Amniotic stem cell (primary cell): ENCODE measurements at places on chromosomes 1 and 21.

GRCh38 chr1:116764466-116764898 lies 10.3 kb downstream of the CD2 start:
- no peak for DNase-seq

- DNase-seq: no peak
Measured at GRCh38 chr1:90046635-90047034, 51.7 kb downstream of the ZNF326 start.

DNA sequence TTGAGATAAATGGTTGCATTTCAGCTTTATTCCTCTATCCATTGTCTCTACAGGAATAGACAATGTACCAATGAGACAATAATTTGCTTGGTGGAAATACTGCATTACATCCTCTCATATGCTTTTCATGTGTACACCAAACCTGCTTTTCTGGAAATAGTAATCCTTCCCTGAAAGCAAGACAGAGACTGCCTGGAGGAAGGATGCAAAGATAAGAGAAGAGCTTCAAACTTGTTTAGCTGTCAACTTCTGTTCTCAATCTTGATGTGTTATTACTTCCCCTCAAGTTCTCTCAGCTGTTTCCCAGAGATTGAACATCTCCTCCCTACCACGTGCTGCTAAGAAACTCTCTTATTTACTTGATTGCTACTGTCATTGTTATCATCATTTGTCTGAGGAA lies 1125.4 kb upstream of the TMPRSS15 start:
- DNase-seq: no peak

DNA sequence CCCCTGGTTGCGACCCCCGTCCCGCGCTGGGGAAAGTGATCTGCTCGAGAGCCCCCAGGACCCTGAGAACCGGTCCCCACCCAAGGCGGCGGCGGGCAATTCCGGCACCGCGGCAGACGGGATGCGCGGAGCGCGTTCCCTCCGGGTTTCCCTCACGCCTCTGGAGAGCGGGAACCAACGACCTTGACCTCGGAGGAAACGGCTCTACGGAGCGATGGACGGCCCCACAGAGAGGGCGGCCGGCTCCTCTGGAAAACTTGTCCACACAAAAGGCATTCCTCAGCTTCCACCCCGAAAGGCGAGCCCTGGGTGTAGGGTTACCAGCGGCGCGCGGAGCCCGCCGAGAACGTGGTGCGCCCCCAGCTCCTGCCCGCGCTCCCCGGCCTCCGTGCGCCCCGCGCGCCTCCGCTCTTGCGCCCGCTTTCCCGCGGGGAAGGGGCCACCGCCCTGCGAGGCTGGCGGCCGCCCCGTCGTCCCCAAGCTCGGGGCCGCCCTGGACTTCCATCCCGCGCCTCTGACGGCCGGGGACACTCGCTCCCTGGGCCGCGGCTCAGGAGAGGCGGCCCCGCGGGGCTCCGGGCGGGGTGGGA lies 391 bp upstream of the KIAA1614 start:
- DNase-seq: no peak

DNA sequence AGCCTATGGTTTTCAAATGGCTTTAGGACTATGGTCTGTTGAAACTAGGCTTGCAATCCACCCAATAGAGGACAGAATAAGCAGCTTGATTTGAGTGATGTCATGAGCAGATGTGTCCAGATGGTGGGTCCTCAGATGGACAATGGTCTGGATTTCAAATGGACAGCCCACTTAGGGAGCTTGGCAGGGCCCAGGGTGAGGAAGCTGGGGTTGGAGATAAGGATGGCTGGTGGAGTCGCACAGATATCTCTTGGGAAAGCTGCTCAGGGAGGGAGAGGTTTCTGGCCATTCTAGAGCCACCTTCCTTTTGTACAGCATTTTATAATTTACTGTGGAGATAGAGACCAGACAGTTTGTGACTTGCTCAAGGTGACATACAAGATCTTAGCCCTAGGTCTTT lies 55.0 kb downstream of the NFASC start:
- DNase-seq: no peak

GRCh38 chr1:115450501-115451040 lies 112.5 kb upstream of the NGF start:
- DNase-seq: no peak

DNA sequence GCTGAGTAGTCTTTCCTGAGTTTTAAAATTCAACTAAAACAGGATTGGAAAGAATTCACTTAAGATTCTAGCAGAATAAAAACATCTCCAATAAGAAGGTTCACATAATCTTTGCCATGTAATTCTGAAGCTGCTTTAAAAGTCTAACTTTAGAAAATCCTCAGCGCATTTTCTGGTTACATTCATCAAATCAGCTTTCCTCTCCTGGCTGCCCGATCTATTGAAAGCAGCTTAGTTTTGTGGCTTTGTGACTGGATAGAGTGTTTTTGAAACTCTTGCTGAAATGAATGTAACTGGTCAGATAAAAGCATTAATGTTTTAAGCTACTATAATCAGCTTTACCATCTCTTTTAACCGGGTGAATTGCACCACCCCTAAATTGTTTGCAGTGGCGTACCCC lies 66.8 kb downstream of the DOP1B start:
- no peak for DNase-seq

GRCh38 chr1:12453400-12454343 lies 164.3 kb downstream of the DHRS3 start:
- DNase-seq: no peak

DNA sequence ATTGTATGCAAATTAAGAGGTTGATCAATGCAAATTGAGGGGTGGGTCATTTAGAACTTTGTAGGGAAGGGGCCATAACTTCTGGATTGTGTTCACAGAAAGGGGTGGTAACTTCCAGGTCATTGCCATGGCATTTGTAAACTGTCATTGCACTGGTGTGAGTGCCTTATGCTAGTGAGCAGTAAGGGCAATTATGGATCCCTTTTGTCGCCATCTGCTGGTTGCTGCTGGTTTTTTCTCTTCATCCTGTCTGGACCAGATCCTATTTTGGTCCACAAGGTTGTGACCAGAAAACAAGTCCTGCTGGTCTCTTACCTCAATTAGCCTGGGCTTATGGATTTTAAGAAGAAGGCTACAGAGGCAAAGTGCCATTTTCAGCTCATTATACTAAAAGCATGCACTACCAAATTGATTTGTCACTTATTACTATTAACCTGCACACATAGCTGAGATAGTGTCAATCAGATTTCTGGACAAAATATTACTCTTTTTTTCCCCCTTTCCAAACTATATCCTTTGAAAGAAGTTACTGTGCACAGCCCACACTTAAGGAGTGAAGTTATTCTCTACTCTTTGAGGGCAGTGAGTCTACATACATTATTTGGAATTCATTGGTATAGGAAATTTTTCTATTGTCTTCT lies 196.2 kb downstream of the ZC3H11B start:
- DNase-seq: no peak

GRCh38 chr1:10865518-10866320 lies 69.3 kb upstream of the CASZ1 start:
- DNase-seq: no peak

DNA sequence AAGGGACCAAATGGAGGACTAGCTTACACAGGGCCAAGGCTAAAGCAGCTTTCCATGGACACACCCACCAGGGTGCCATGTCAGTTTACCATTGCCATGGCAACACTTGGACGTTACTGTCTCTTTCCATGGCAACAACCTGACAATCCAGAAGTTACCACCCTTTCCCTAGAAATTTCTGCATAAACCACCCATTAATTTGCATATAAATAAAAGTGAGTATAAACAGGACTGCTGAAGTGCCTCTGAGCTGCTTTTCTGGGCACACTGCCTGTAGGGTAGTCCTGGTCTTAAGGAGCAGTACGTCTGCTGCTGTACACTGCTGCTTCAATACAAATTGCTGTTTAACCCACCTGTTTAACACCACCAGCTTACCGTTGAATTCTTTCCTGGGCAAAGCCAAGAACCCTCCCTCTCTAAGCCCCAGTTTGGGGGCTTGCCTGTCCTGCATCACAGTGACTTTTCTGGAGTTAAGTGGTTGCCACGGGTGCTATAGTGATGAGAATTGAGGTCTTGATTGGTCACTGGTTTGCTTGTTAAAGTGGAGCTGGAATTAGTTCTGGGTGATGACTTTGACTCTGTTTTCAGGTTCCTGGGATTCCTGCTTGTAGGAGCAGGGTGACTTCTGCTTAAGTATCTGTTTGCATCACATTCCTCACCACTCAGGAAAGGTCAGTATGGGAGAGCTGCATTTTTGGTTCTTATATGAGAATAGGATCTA lies 83.2 kb downstream of the CLDN17 start:
- no peak for DNase-seq

DNA sequence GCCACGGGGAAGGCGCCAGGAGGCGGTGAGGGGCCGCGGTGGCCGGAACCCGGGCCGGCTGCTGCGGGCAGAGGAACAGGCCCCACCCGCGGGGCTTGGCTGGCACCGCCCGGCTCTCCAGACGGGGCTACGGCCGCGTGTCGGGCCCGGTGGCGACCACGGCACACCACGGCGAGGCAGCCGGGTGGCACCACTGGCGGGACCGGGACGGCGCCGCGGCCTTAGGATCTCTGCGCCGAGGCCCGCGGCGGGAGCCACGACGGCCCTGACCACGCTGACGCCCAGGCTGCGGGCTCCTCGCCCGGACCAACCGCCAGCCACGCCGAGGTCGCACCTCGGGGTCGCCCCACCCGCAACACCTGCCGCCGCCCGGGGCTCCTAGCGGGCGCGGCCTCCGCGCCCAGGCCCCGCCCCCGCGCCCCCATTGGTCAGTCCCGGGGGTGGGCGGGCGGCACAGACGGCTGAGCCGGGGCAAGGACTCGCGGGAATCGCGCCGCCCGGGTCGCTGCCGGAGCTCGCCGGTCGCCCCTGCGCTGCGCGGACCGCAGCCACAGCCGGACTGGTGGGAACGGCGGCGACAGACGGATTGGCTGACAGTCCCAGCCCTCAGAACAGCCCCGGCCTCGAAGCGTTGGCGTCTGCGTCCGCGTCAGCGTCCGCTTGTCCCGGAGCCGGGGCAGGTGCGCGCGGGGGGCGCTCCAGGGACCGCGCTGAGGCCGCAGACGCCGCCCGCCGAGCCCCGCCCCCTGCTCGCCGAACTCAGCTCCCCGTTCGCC lies at the start of gene BMP8A:
Gene BMP8A, plus strand, starts transcription at position 491 of the 776 bp plus-strand sequence. CDS start 356 bp downstream, outside the sequence.
- no peak for DNase-seq

DNA sequence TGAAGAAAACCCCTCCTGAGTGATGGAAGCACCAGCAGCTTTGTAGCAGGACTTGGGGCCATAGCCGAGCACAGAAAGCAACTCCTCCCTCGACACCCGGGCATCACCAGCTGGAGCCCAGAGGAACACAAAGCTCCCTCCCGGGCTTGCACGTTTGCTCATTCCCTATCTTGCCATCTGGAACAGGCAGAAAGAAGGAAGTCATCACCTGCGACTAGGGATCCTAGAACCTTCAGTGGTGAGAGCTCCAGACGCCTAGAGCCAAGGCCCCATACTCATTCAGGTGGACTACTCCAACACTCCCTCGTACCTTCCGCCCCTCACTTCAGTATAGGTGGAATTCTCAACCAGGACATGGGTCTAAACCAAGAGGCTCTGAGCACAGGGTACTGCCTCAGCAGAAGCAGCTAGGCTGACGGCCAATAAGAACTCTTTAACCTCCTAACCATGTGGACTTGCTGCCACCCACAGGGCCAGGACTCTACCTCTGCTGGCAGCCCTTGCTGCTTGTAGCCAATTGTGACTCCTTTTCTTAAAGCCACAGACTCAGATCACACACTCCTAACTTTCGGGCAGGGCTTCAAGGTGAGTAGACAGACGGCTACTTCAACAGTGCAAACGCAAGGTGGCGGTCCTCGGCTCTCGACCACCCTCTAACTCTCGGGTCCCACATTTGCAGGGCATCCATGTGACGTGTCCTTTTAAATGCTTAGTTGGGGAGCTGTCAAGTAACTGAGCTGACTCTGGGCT lies 65.4 kb downstream of the NPHP4 start:
- no peak for DNase-seq

GRCh38 chr1:211829343-211830054 lies 1.1 kb downstream of the LPGAT1 start:
- DNase-seq: peak; percentile 4

GRCh38 chr1:65840683-65841082 lies 48.0 kb downstream of the PDE4B start:
- no peak for DNase-seq

DNA sequence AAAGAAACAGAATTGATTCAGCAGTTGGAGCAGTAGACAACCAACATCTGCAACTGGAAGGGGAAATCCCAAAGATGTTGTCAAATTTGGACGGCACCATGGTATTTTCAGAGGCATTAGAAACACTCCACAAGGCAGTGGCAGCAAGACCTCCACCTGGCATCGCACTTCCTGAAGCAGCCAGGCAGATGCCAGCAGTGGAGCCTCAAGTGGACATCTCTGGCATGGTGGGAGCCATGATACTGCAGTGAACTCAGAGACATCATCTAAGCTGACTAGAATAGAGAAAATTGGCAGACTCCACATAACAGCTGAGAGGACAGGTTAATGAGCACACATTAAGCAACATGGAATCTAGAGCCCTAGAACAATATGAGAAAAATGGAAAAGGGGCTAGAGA lies 33.9 kb upstream of the RGS8 start:
- DNase-seq: no peak

GRCh38 chr1:168134642-168135041 lies 2.1 kb downstream of the GPR161 start:
- DNase-seq: no peak

DNA sequence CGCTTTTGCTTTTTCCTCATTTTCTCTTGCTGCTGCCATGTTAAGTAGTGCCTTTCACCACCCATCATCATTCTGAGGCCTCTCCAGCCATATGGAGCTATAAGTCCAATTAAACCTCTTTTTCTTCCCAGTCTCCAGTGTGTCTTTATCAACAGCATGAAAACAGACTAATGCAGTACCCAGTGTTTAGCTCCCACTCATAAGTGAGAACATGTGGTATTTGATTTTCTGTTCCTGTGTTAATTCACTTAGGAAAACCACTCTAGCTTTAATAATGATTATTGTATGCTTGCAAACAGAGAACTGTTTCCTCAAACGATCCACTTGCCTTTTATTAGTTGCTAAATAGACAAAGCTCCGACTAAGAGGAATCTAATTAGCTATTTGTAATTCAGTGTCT lies 43.3 kb downstream of the IL23R start:
- DNase-seq: no peak

GRCh38 chr1:245263529-245264095 lies 108.8 kb downstream of the KIF26B start:
- DNase-seq: no peak
